ENCODE measurements at places on chromosomes 2 and 18.

DNA sequence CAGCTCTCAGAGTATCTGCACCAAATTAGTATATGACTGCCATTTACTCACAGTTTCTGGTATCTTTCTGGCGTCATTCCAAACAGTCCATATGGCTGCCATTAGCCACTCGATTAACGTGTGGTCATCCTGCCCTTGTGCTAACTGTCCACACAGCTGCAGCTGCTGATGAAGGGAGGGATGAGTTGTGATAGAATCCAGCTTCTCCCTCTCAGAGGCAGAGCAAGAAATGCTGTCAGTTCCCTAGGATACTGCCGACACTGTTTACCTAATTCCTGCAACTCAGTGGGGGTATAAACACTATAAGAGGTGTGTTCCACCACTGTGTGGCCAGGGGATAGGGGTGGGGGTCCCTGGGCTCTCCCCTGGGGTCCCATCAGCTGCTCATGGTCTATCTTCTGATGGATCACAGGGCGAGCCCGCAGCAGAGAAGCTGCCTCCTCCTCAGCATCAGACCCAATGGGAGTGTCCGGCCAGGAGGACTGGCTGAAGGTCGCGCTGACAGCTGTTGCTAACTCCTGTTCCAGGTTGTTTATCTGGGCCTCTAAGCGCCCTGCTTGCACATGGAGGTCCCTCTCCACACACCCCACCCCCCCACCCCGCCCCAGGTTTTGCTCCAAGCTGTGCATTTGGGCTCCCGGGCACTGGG, 17.3 kb upstream of the KLHL23 start:
- no peak for DNase-seq

DNA sequence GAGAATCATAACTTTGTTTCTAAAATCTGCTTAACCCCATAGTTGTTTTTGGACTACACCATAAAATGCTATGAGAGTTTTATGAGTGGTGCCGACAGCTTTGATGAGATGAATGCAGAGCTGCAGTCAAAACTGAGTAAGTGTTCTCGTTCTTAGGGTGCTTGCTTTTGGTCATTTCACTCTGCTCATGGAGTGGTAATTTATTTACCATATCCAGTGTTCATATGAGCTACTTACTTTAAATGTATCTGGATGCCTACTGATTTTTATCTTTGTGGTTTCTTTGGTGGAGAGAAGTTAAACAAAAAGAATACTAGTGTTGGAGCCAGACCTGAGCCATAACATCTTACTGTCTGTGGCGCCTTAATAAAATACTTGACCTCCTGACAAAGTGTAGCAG, 16.4 kb downstream of the NDC80 start:
- DNase-seq = no peak

- no peak for DNase-seq
Observed at GRCh38 chr18:77995593-77995992, 745.9 kb downstream of the GALR1 start.

- no peak for DNase-seq
Observed at GRCh38 chr2:229104974-229105387, 166.1 kb downstream of the PID1 start.

- no peak for DNase-seq
Observed at GRCh38 chr2:672606-672905, 4.7 kb downstream of the TMEM18 start.

DNA sequence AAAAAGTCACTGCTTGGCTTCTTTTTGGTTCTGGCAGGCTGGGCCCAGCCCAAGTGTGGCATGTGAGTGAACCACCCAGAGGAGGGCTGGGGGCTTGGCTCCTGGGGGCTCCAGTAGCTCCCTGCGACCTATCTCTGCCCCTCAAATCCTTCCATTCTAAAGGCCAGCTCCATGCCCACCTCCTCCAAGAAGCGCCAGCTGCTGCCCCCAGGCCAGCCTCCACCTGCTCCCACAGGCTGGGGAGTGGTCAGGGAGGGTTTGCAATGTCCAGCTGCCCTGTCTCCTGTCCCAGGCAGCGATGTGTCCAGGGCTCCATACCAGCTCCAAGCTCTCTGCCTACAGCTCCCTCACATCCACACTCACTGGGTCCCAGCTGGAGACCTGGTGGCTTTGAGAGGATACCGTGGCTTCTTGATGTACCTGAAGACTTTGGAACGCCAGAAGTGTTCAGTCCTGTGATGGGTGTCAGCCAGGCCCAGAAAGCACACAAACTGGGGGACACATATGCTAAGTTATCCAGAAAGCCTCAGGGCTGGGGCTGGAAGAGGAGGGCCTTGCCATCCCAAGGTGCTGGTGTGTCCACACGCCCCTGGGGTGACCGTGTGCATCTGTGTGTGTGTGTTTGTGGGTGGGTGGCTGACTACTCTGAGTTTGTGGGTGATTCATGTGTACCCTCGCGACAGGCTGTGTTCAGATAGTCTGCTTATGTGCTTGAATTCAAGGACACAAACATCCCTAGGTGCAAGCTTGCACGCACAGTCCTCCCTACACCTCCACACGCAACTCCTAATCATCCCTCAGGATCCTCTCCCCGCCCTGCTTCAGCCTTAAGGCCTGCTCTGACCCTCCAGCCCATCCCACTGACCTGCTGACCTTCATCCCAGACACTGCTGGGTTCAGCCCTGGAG, 33.4 kb downstream of the ZFP36L2 start:
- DNase-seq = no peak

- no peak for DNase-seq
Observed at GRCh38 chr18:37422116-37422515, 143.5 kb downstream of the CELF4 start.

DNA sequence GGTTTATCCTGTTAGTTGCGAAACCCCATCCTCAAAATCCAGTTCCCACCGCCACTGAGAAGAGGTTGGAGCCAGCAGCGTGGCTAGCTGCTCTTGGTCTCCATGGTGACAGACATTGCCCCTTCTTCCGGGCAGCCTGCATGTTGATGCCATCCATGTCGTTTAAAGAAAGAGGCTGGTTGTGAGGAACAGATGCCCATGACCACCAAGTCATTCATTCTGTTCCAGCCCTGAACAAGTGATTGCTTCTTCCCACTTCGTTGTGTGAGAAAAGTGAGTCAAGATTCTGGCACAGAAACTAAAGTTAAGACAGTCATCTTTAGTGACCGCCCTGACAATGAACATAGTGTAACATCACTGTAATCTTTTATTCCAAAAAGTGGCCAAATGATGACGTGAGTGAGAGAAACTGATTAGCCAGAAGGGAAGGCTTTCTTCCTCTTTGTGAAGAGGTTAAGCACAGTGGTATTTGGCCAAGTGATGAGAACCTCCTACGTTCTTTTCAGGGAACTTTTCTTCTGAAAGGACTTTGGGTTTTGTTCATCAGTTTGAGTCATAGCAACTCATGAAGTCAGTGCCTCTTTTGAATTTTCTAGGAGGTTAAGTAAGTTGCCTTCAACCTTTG, 272.5 kb downstream of the GALR1 start:
- no peak for DNase-seq

- DNase-seq = no peak
Observed at GRCh38 chr2:53913721-53914120, 54.0 kb upstream of the GPR75 start.

GRCh38 chr18:24983566-24984139, 368.3 kb downstream of the ZNF521 start:
- no peak for DNase-seq

DNA sequence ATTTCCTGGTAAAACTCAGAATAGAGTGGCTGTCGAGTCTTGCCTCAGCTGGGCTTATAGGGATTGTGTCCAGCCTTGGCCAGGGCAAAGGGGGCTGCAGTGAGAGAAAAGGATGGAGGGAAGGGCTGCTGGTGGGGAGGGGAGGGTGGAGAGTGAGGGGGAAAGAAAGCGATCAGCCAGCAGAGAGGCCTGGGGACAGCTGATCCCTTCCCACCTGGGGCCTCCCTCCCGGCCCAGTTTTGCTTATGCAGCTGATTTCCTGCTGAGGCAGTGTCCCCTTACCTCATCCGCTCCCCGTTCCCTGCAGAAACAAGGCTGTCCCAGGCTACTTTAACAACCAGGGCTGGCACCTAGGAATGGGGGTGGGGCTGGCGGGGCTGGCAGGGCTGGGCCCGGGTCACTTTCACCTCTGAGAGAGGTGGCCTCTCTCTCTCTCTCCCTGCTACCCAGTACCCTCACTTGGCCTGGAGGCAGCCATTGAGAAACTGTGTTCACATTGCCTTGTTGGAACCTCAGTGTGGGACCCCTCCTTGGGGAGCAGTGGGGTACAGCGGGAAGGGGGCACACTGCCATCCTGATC, 12.2 kb upstream of the GMPPA start:
- no peak for DNase-seq

- DNase-seq = no peak
Observed at GRCh38 chr2:209391776-209392401, 32.0 kb upstream of the MAP2 start.
